ENCODE measurements at places on chromosomes 11 and 22.

DNA sequence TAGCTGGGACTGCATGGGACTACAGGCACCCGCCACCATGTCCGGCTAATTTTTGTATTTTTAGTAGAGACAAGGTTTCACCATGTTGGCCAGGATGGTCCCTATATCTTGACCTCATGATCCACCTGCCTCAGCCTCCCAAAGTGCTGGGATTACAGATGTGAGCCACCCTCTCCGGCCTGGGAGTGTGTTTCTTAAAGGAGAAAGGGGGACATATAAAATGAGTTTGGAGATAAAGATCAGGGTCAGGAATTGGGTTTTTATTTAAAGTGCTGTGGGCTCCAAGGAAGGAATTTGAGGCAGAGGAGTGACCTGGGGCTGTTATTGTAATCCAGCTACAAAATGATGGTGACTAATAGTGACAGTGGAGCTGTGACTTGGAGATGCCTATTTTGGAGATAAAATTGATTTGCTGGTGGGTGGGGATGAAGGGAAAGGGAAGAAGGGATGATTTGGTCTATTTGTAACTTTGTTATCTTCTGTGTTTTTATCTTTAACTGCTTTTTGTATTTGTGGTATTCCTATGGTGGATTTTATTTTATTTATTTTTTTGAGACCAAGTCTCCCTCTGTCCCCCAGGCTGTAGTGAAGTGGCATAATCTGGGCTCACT lies 5.0 kb downstream of the CRKL start:
- DNase-seq: no peak

- no peak for DNase-seq
These were observed 21.6 kb upstream of the GDPD4 start for GRCh38 chr11:77322926-77323590.

DNA sequence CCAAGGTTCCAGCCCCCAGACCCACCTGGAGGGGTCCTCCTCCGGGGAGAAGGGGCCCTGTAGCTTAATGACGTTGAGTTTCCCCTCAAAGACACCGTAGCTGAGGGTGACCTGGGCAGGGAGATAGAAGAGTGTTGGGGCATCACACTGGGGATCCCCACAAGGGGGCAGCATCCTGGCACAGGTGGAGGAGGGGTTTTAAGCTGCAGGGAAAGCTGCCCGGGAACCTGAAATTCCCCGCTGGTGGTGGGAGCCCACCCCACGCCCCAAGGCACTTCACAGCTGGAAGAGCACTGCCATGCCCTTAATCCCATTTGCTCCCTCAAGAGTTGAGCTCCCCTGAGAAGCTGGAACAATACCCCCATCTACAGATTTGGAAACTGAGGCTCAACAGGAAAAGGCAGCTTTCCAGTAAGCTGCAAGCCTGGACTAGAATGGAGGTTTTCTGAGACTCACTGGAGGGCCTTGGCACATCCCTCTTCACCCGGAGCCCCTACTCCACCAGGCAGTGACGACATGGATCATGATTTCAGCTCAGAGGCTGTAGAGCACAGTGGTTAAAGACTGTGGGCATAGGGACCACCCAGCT lies 13.7 kb downstream of the MFNG start:
- DNase-seq: no peak

- no peak for DNase-seq
These were observed 25.4 kb upstream of the MUC5B start for GRCh38 chr11:1197431-1197885.

- DNase-seq: no peak
These were observed 1.9 kb upstream of the TYR start for GRCh38 chr11:89175796-89176195.

GRCh38 chr22:32401486-32401885 lies 10.6 kb downstream of the RTCB start:
- no peak for DNase-seq

GRCh38 chr11:65258988-65259387 lies 2.8 kb upstream of the POLA2 start:
- no peak for DNase-seq

- no peak for DNase-seq
These were observed 190.7 kb upstream of the NECTIN1 start for GRCh38 chr11:119919656-119920055.

GRCh38 chr11:45948356-45948755 lies 25.9 kb downstream of the LARGE2 start:
- no peak for DNase-seq

DNA sequence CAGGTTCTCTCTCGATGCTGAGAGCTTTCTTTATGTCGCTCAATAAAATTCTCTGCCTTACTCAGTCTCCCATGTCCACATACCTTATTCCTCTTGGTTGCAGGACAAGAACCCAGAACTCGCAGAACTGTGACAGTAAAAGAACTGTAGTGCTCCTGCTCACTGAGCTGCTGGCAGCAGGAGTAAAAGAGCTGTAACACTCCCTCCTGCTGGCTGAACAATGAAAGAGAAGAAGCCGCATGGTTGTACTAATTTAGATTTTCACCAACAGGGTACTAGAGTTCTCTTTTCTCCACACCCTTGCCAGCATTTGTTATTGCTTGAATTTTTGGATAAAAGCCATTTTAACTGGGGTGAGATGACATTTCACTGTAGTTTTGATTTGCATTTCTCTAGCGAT lies 433.2 kb downstream of the GUCY1A2 start:
- no peak for DNase-seq

DNA sequence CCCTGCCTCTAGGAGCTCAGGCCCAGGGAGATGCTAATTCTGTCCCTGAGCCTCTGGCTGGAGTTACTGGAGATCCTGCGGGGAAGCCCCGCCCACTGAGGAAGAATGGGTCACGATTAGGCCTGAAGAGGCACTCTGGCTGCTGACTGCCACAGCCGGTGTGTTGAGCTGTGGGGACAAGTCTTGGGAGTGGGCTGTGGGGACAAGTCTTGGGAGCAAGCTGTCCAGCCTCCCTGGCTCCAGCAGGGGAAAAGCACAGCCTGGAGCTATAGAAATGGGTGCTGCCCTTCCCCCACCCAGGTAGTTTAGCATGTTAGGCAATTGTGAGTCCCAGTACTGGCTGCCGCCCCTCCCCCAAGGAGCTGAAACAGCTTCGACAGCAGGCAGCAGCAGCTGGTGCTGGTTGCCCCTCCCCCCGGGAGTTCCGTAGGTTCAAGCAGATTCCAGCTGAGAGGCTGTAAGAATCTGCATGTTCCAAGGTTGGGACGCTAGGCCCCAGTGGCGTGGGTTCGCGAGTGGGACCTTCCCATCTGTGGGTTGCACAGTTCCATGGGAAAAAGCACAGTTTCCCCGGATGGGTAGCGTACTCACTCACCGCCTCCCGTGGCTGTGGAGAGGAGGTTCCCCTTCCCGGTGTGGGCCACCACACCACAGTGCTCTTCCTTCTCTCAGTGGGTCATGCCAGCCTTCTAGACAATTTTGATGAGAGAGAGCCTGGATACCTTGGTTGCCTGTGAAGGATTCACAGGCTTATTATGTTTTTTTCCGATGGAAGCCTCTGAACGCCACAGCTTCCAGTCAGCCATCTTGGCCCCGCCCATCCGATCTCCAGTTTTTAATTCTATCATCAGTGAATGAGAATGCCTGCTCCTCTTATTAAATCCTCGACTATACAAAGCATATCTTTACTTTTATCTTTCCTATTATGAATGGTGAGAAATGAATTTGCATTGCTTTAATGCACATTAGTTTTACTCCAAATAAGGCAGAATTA lies 61.5 kb downstream of the MSANTD4 start:
- no peak for DNase-seq

DNA sequence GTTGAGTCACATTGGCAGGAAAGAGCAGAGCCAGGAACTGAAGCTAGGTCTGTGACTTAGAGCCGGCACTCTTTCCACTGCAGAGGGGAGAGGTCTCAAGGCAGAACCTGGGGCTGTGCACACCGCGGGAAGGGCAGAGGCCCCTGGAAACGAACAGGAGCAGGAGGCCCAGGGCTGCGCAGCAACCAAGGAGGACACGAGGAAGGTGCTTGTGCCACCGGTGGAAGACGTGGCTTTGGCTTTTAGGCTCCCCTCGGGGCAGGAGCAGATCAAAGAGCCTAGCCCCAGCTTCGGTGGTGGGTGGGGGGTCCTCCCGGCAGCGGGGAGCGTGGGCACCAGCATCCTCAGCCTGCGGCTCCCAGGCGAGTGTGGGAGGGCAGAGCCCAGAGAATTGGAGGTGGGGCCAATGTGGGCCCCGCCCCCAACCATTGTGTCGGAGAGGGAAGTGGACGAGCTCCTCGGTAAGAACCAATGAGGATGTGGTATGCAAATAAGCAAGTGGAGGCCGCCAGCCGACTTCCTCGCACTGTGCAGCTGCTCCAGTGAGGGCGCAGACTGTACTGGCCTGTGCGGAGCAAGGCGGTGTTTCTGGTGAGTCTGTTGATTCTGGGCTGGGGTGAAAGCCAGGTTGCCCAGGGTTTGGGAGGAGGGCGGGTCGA lies at the start of gene CCDC116:
Gene CCDC116, plus strand, starts transcription at position 524 of the 659 bp plus-strand sequence. CDS start 422 bp downstream, outside the sequence.
- DNase-seq: peak; percentile 79

DNA sequence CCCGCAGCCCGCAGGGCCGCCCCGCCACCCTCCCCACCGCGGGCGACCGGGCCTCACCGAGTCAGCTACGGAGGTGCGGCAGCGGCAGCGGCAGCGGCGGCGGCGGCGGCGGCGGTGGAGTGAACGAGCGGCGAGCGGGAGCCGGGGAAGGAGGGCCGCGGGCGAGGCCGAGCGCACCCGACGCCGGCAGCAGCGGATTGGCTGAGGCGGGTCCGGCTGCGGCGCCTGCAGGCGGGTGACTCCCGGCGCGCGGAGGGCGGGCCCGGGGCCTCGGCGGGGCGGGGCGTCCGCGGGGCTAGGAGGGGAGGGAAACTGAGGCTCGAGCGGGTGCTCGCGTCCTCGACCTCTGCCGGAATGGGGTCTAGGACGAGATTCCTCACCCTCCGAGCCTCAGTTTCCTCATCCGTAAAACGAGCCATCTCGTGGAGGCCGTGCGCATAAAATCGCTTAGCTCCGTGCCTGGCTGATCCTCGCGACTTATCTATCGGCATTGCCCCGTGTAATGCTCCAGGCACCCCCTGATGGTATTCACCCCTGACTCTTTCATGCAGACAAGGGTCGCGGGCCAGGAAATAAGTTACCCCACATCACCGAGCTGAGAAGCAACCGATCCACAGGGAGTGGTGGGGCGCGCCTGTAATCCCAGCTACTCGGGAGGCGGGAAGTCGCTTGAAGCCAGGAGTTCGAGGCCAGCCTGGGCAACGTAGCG lies at the start of gene CPT1A:
Gene CPT1A, minus strand, starts transcription at position 199 of the 709 bp plus-strand sequence. CDS start 26,442 bp downstream, outside the sequence.
- DNase-seq: peak; percentile 58

GRCh38 chr11:76047231-76047630 lies 159.1 kb downstream of the WNT11 start:
- DNase-seq: no peak

DNA sequence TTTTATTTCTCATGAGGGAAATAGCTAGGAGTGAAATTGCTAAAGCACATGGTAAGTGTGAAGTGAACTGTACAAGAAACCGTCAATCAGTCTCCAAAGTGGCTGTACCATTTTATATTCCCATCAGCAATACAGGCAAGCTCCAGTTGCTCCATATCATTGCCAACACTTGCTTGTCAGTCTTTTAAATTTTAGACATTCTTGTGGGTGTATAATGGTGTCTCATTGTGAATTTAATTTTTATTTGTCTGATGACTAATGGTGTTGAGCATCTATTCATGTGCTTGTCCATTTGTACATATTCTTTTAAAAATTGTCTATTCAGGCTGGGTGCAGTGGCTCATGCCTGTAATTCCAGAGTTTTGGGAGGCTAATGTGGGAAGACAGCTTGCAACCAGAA lies 34.1 kb upstream of the SMCO4 start:
- DNase-seq: no peak

DNA sequence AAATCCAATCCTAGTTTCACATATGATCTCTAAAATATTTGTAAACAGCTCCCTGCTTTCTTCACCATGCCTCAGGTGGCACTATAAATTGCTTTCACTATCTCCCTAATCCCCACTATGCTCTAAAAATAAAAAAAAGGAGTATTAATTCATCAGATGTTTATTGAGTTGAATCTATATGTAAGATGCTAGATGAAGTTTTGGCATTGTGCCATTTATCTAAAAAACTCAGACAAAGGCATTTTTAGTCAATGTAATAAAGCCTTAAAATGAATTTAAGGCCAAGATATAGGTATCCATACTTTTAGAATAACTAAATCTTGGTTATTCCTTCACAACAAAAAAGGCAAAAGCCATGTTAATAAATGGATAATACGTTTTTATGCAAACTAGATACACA lies 373.9 kb downstream of the ETS1 start:
- no peak for DNase-seq

GRCh38 chr11:77201991-77202841 lies 74.2 kb downstream of the MYO7A start:
- DNase-seq: no peak

- DNase-seq: peak; percentile 40
These were observed 34.1 kb downstream of the CHRDL2 start for GRCh38 chr11:74696939-74697675.

Measured in inflammatory macrophage treated with lipopolysaccharide for 1 hour (primary cell).